ENCODE measurements at places on chromosomes 12 and 14.

- no peak for DNase-seq
Measured at GRCh38 chr14:51872396-51872795, 12.0 kb downstream of the GNG2 start.

- DNase-seq = no peak
Measured at GRCh38 chr12:121366063-121366459, 13.8 kb upstream of the ANAPC5 start.

GRCh38 chr14:49970474-49971147 is 77.7 kb downstream of the ARF6 start:
- DNase-seq = no peak

GRCh38 chr14:21098076-21098891 is at the start of gene ZNF219:
ZNF219 (minus strand) TSS chr14:21098655; CDS start chr14:21093591, 5,064 bp downstream.
- DNase-seq = peak; percentile 10

- DNase-seq = no peak
Measured at GRCh38 chr12:24071842-24072241, 122.4 kb upstream of the SOX5 start.

DNA sequence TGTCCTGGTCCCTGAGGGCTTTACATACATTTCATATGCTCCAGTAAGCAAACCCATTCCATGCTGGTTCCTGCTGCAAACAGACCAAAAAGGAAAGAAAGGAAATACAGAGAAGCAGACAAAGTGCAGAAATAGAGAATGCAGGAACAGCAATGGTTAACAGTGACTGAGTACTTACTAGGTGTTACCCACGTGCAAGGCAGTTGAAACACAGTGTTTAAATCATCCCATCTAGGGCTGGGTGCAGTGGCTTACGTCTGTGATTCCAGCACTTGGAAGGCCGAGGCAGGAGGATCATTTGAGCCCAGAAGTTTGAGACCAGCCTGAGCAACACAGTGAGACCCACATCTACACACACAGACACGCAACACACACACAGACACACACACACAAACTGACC is 21.2 kb upstream of the NINJ2 start:
- DNase-seq = no peak

DNA sequence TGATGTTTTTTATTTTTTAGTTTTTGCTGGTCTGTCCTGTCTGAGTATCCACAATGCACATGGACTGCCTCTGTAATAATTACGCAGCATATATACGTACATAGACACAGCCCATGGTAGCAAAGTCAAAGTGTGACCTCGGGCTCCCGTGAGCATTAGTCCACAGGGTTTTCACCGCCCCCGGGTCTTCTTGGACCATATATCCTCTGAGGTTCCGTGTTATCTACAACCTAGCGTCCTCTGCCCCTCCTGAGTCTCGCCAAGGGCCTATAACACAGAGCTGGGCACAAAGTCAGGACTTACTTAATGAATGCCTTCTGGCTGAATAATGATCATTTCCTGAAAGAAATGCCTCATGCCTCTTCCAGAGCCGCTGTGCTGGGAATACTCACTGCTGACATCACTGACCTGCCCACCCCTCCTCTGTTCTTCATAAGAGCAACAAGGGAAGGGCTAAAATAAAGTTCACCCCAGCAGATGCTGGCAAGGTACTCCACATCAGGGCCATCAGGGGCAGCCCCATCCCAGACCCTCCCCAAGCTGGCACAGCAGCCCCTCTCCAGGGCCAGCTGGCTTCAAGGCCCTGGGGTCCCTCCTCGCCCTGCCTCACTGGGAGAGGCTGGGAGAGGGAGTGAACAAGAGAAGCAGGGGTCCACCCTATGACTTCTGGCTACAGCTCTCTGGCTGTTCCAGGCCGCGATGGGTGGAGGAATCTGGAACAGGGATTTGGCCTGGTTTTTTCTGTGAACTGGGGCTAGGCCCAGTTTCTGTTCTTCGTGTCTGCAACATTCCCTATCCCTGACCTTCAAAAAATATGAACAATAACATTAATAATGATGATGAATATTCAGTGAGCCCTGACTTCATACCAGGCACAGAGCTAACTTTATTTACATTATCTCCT is 7.9 kb downstream of the HDAC7 start:
- peak; percentile 83 for DNase-seq

- DNase-seq = no peak
Measured at GRCh38 chr12:118140825-118141224, 4.9 kb downstream of the PEBP1 start.

DNA sequence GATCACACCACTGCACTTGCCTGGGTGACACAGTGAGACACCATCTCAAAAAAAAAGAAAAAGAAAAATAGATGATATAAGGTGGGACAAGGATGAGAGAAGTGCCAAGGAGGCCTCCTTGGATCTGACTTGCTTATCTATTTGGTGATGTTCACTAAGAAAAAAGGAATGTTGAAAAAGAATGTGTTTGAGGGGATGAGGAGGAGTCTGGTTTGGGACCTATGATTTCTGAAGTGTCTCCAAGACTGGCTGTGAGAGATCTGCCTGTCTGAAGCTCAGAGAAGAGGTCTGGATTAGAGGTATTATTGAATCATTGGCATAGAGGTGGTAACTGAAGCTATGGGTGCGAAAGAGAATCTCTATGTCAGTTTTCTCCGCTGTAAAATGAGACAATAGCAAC is 42.8 kb downstream of the BCAT1 start:
- no peak for DNase-seq

- no peak for DNase-seq
Measured at GRCh38 chr14:60301685-60302084, 52.7 kb downstream of the PPM1A start.

DNA sequence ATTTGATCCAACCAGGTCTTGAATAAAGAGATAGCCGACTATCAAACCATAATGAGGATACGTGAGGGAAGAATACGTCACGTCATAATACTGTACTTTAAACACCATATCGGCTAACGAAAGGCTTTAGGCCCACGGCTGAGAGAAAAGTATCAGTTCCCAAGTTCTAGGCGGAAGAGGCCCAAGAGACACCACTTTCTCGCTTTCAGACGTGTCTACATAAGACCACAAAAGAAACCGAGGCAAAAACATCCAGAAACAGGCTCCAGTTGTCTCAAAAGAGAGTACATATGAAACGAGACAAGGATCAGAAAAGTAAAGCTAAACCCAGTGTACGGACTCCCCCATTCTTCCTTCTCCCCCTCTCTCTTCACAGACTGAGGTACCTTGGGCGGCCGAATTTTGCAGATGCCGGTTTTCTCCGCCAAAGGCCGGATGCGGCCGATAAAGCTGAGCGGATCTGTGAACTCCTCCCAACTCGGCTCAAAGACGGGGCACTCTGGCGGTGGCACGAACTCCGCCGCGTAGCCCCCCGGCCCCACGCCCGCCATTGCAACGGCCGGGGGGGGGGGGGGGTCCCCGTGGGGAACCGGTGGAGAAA is 479 bp downstream of the KDM5A start:
- DNase-seq = peak; percentile 30

GRCh38 chr12:1650978-1651361 is 21.9 kb downstream of the WNT5B start:
- no peak for DNase-seq

- no peak for DNase-seq
Measured at GRCh38 chr14:80957613-80958012, 2.2 kb downstream of the TSHR start.

GRCh38 chr12:7441216-7441615 is 2.7 kb downstream of the CD163L1 start:
- no peak for DNase-seq

- DNase-seq = no peak
Measured at GRCh38 chr12:123531091-123531490, 2.4 kb downstream of the RILPL1 start.

DNA sequence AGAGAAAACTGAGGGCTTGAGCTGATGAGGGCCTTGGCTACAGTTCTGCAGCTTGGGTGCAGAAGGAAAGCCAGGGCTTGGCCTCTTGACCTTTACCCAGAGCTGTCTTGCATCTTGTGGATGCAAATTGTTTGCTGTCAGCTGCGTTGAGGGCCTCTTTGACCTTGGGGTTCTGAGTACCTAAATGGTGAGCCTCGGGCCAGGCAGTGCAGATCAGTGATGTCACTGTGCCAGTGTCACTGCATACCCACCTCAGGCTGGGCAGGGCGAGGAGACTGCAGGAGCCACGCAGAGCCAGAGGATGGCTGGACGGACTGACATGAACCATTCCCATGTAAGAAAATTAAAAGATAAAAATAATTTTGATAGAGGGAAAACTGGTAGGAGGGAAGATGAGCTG is 18.6 kb downstream of the ESRRB start:
- DNase-seq = no peak

GRCh38 chr14:81170829-81171195 is 49.9 kb downstream of the GTF2A1 start:
- DNase-seq = no peak

DNA sequence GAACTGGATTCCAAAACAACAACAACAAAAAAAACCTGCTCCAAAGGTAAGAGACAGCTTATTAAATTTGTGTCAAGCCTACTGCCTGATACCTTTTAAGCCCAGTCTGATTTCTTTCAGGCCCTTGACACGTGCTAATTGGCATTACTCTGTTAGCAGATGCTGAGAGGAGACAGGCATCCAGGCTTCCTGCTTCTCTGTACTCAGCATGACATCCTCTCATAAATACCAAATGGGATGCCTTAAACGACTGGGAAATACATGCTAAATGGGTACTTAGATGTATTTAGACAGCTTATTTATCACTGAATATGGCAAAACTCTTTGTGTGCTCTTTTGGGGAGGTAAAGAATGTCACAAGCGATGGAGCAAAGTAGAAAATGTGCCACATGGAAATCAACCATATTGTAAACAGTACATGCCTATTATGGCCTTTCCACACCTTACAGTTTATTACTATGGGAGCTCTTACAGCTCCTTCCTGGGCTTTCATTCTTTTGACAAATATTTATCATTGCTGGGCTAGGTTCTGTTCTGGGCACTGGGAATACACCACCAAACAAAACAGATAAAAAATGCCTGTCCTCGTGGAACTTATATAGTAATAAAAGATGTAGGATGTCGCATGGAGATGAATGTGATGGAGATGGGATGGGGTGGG is 11.5 kb upstream of the PCED1B start:
- no peak for DNase-seq
